Karpas-422 (cell line): ENCODE measurements at places on chromosomes 3 and 15.

DNA sequence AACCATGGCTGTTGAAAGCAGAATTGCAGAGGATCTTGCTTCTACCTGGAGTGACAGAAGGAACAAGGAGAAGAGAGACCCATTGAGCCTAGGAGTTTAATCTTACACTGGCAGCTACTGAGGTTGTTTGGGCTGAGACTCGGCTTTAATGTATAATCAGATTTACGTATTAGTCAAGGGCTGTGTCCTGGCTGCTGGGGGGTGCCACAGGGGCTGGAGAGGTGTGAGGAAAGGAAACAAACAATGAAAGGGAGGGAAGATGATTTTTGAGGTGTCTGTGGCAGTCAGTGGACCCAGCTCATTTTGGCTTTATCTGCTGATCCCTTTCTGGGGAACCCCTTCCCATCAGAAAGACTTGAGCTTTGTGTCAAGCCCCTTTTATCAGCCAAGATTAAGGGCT lies 95.7 kb downstream of the PRICKLE2 start:
- no peak for DNase-seq

DNA sequence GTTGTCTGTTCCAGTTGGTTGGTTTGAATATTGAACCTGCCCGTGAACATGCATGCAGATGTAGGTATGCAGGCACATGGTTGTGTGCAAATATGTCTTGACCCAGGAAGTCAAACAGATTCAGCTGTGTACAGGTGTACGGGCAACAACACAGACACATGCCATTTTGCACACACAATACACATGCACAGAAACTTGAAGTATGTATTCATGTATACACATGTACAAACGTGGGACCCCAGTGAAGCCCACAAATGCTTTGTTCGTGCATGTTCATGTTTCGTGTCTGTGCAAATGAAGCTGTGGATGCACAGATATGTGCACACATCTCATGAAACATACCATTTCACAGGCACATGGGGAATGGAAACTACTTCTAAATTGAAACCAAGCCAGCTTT lies 30.7 kb downstream of the IDH3A start:
- no peak for DNase-seq

GRCh38 chr15:89908226-89908625 lies 4.5 kb downstream of the ARPIN start:
- DNase-seq, result no peak

GRCh38 chr3:13824521-13825310 lies 55.2 kb downstream of the WNT7A start:
- no peak for DNase-seq

DNA sequence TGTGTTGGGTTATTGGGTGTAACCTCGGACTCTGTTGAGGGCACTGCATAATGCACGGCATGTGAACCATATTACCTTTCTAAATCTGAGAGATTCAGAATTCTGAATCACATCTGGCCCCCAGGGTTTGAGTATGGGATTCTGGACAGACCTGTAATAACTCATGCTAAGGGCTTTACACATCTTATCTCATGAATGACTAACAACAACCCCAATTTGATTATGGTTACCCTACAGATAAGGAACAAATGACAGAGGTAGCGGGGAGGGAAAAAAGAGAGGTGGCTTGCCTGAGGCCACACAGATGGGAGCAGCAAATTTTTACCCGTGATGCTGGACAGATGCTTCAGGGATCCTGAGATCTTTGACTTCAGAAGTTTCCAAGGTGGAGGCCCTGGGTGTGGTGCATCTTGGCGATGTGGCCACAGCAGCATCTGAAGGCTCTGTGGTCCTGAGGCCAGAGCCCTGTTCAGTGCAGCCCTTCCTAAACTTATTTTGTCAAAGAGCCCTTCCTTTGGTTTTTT lies 43.8 kb downstream of the POMGNT2 start:
- DNase-seq, result no peak

- DNase-seq, result no peak
Observed at GRCh38 chr3:56051052-56051451, 417.2 kb downstream of the ERC2 start.
